HCT116 (cell line): ENCODE measurements at places on chromosomes 5 and 9.
A peak's percentile ranks its signal among the peaks of the same experiment; 100 is the strongest.

DNA sequence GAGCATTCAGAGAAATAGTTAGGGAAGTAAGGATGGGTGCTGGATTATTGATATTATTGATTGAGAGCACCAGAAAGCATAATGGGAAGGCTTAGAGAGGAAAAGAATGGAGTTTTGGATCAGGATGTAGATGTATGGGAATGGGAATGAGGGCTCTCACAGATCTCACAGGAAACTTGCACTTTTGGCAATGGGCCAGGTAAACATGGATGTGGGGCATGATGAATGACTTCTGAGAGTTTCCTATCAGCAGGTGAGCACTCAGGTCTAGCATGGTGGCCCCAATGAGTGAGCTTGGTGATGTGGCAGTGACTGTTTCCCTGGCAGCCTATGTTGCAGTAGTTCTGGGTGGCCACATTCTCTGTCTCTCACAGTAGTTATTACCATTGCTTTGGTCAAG lies 283.8 kb downstream of the FBXL7 start:
- no peak for DNase-seq

DNA sequence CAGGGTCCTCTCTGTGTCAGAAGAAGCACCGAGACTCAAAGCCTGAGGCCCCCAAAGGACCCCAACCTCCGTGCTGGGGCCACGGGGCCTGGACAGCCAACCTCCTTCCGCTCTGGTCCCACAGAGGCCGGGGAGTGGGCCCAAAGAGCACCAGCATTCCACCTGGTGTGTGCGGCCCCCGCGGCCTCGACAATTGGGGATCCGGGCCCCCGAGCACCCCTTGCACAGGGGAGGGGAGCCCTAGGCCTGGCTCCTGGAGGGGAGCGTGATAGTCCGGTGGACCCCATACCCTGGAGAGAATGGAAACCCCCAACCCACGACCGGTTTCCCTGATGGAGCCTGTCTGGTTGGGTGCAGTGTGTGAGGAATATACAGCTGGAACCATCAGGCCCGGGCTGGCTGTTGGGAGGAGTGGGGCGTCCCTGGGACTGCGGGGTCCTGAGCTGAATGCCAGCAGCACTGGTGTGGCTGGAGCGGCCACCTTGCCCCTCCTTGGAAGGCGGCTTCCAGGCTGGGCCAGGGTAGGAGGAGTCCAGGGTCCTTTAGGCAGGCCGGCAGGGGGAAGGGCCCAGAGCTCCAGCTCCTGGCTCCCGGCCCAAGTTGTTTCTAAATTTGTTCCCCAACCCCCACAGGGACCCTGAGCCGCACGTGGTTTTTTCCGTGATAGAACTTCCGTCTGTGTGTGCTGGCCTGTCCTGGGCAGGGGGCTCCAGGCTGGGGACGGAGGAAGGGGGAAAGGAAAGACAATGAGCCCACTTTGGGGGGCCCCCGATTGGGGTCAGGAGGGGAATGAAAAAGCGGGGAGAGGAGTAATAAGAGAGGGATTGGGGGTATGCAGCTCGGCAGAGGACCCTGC lies 825 bp upstream of the TOR4A start:
- no peak for DNase-seq

GRCh38 chr5:126274076-126274762 lies 149.0 kb upstream of the GRAMD2B start:
- no peak for DNase-seq

- no peak for DNase-seq
Measured at GRCh38 chr9:77647267-77648233, 572 bp downstream of the GNA14 start.

- no peak for DNase-seq
Measured at GRCh38 chr9:107905308-107906020, 415.9 kb upstream of the KLF4 start.

GRCh38 chr5:41754857-41755256 lies 115.4 kb downstream of the OXCT1 start:
- no peak for DNase-seq

- DNase-seq, result no peak
Measured at GRCh38 chr5:134122530-134122929, 8.0 kb downstream of the TCF7 start.

DNA sequence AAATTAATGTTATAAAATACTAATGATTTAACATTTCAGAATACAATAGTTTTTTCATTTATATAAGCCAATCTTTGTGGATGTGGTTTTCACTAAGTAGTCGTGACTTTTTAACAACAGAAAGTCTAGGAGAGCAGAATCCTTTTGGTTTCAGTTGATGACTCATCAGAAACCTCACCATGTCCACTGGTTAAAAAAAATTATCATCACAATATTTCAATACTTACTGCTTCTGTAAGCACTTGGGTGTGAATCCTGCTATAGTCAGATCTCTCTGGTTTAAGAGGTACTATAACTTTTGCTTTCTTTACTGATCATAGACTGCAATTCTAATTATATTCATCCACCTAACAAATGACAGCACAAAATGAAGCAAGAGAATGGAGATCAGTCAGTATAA lies 77.2 kb downstream of the MRPS30 start:
- DNase-seq, result no peak

DNA sequence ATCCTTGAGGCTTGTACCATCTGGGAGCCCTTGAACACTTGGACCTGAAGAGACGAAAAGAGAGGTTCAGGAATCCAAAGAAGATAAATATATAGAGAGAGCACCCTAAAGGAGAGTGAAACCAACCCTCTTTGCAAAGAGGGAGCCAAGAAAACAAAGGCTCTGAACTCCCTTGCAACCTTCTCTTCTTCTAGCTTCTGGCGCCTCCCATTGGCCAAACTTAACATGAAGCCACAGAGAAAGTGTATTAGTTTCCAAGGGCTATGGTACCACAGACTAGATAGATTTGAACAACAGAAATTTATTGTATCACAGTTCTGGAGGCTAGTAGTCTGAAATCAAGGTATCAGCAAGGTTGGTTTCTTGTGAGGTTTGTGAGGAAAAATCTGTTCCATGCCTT lies 175.1 kb downstream of the HCN1 start:
- DNase-seq, result peak; percentile 62

DNA sequence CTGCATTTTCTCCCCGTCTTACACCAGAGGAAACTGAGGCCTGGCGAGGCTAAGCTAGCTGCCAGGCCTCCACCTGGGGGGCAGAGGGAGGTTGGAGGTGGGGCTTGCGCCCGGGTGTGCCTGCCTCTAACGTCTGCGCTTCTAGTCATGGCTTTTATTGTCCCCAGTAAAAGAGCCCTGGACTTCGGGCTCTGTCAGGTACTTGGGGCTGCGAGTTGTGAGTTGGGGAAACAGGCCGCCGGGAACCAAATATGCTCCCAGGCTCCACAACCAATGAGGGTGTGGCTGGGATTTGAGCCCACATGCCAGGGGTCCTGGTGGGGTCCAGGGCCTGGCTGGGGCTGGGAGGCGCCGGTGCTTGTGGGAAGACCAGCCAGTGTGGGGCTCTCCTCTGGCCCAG lies 57.4 kb upstream of the NOTCH1 start:
- DNase-seq, result no peak

DNA sequence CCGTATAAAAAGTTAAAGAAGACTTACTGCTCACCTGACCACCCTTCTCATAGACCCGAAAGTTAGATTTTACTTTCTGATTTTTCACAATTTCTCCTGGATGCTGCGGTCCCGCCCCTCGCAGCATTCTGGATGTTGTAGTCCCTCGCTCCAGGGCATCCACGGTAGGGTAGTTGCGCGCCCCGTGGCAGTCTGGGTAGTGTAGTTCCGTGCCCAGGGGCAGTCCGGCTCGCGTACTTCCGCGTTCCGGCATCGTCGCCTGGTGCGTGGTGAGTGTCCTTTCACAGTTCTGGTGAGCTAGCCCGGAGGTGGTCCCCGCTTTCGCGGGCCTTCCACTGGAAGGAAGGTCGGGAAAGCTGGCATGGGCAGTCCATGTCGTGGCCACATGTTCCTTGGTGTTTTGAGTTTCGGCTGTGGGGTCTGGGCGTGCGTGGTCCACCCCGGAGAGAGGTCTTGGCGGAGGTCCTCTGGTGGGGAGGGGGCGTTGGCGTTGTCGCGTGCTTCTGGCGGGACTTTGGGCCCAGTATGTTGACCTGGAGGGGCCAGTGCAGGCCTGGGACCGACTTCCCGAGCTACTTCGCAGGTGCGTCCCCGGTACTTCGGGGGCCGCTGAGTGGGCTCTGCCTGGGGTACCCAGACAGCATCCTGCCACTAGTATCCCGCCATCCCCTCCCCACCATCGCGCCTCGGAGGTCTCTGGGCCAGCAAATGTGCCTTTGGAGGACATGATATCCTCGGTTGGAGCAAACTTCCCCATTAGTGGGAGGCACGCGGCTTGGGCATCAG lies at the start of gene ZNF169:
Gene ZNF169, plus strand, starts transcription at position 222 of the 786 bp plus-strand sequence. CDS start 19,515 bp downstream, outside the sequence.
- peak; percentile 61 for DNase-seq

DNA sequence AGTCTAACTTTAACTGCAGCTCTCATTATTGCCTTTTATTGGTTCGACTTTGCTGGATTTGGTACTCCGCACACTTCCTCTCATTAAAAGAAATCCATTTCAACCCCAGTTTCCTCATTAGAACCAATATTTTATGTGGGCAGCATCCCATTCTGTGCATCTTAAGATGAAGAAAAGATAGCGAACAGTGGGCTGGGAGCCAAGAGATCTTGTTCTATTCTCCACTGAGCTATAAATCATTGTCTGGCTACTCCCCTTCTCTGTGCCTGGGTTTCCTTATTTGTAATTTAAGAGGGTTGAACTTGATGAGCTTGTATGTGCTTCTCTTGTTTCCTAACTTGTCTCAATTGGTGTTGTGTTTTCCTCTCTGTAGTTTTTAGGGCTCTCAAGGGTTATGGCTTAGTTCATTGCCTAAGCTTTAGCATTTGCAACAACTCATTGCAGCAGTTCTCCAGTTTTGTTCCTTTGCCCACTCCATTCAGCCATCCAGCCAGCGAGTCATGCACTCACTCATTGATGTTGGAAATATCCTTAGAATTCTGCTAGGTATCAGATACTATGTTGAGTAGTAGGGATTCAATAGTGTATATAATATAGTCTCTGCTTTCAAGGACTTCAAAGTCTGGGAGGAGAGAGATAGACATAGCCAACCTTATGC lies 273.3 kb upstream of the TNC start:
- DNase-seq, result no peak

DNA sequence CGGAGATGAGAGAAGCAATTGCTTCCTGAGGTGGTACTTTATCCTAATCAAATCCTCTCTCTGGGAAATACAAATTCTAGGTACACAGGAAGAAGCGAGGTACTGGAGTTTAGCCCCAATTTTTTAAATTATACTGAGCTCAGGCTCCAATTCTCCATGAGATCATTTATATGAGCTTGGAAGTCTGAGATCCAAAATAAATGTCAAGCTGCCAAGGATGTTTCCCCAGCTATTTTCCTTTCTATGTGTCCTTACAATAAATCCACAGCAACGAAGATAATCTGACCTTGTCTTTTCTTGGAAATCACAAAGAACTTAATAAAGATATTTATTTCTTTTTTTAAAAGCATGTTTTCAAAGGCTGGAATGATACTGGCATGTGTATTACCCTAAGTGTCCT lies 597.3 kb downstream of the GABRG2 start:
- DNase-seq, result no peak

DNA sequence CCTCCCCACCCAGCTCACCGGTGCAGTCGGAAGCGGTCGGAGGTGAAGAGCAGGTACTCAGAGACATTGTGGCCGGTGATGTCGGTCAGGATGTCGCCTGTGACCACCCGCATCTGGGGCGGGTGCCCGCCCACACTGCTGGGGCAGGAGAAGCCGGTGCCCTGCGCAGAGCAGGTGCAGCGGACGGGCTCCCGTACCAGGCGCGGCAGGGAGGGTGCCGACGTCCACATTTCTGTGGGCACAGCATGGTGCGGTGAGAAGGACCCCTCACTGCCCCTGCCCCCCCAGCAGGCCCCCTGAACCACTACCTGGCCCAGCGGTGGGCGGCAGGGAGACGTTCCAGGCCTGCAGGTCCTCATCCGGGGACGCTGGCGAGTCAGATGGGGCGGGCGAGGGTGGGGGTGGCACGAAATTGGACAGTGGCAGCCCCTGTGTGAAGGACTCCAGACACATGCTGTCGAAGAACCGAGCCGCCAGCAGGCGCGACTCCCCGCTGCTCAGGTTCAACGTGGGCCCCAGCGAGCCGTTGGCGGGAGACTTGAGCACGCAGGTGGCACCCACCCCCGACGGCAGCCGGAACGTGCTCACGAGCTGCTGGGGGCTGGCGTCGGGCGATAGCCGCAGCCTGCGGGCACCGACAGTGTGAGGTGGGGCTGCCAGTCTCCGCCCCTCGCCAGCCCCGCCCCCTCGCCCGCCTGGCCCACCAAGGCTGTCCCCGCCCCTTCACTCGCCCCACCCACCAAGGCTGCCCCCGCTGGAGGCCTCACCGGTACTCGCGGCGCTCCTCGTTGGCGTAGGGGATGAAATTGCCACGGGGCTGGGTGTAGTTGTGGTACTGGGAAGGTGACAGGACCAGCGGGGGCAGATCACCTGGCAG lies 15.1 kb downstream of the ABCA2 start:
- no peak for DNase-seq

DNA sequence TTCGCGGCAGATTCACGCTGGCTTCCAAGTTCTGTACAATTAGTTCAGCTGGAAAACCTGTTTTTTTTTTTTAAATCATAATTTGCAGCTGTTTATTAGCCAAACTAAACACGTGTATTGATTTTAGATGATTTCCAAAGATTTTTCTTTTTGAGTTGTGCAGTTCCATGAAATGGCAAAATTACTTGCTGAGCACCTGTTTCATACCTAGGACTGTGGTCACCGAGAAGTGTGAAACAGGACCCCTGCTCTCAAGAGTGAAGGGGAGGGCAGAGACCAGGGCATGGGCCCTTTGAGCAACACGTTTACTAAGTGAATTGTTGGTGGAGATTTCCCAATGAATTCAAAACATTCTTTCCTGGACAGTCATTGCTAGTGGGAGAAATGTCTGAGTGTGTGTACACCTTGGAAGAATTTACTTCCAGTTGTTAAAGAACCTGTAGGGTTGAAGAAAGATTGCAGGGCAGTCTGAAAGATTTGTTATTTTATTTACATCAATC lies 688 bp downstream of the SNX24 start:
- no peak for DNase-seq

GRCh38 chr5:43312699-43313034 lies 545 bp downstream of the HMGCS1 start:
- DNase-seq, result no peak

- DNase-seq, result no peak
Measured at GRCh38 chr9:89541798-89542197, 43.9 kb upstream of the SEMA4D start.

DNA sequence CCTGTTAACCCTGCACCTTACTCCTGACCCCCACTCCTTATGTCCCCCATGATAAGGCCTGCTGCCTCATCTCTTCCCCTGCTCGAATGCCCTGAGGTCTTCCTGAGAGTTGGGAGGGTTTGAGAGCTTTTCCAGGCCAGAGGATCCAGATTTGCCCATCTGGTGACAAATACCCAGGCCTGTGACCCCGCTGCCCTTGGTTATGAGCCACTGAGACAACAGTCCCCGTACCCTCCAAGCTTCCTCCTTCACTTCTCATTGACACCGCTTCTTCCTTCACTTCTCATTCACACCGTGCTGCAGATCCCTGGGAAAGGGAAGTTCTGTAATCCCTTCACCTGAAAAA lies 593 bp downstream of the GM2A start:
- no peak for DNase-seq
